Upper lobe of left lung (tissue), 6 donors: ENCODE measurements at places on chromosomes 11 and 22. TPM values are rescaled to one million over a fixed set of nuclear protein-coding genes. Genes with fewer than 3 reads are reported as not detected.
A peak's percentile ranks its signal among the peaks of the same experiment; 100 is the strongest.

SYT7 gene
- total RNA-seq, result 2.1 TPM

GRCh38 chr11:65003282-65003681 lies 6.5 kb upstream of the BATF2 start:
- no peaks in the 10 kb centered on the region for H3K36me3 ChIP-seq
- H3K27me3 ChIP-seq, result no peaks in the 10 kb centered on the region
- no peak overlapping the region for H3K4me3 ChIP-seq
- H3K4me1 ChIP-seq, result no peaks in the 10 kb centered on the region

DNA sequence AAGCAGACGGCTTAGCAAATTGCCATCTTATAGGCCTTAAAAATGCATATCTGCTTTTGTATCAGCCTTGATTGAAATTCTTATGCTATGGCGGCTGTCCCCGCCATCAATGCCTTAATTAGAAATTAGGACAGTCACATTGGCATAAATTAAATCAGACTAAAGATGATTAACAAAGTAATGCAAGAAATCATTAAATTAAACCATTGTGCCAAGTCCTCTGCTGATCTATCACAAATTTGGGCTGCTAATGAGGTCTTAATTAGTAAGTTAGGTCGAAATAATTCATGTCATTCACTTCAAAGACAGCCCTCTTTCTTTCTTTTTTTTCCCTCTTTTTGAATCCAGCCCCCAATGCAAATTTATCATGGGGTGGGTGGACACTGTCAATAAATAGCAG lies 159.3 kb downstream of the MIAT start:
- no peaks in the 10 kb centered on the region for H3K27me3 ChIP-seq
- no peak for DNase-seq
- H3K4me3 ChIP-seq, result no peak overlapping the region
- H3K36me3 ChIP-seq, result no peaks in the 10 kb centered on the region

GRCh38 chr11:130475426-130476053 lies 27.1 kb downstream of the ADAMTS15 start:
- H3K27ac ChIP-seq, result peak overlapping the region; percentile 36
- no peak overlapping the region for H3K4me3 ChIP-seq
- H3K36me3 ChIP-seq, result peaks cover 3% of the 10 kb centered on the region
- H3K27me3 ChIP-seq, result no peaks in the 10 kb centered on the region
- H3K4me1 ChIP-seq, result peaks cover 3% of the 10 kb centered on the region

- H3K27ac ChIP-seq, result peak overlapping the region; percentile 64
- H3K4me3 ChIP-seq, result no peak overlapping the region
- H3K27me3 ChIP-seq, result no peaks in the 10 kb centered on the region
Observed at GRCh38 chr11:12077535-12078280, 32.7 kb upstream of the MICAL2 start.

DNA sequence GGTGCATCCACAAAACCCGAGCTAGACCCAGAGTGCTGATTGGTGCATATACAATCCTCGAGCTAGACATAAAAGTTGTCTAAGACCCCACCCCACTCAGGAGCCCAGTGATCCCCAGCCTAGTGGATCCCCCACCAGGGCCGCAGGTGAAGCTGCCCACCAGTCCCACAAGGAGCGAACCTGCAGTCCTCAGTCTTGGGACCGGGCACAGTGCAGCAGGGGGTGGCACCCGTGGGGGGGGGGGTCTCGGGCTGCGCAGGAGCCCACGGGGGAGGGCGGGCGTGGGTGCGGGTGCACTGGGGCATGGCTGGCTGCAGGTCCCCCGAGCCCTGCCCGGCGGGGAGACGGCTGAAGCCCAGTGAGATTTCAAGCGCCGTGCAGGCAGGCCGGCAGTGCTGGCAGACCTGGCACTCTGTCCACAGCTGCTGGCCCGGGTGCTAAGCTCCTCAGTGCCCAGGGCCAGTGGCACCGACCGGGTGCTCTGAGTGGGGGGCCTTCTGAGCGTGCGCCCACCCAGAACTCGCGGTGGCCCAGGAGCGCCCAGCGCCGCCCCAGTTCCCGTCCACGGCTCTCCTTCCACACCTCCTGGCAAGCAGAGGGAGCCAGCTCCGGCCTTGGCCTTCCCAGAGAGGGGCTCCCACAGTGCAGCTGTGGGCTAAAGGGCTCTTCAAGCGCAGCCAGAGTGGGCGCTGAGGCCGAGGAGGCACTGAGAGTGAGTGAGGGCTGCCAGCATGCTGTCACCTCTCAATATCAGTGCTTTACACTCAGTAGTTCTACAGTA lies 989.1 kb downstream of the FAM181B start:
- no peak overlapping the region for H3K27ac ChIP-seq
- H3K4me1 ChIP-seq, result no peaks in the 10 kb centered on the region
- DNase-seq, result peak; percentile 68
- H3K4me3 ChIP-seq, result no peak overlapping the region
- H3K36me3 ChIP-seq, result no peaks in the 10 kb centered on the region

GRCh38 chr22:45529971-45530575 lies 27.4 kb downstream of the FBLN1 start:
- peak overlapping the region; percentile 51 for H3K27ac ChIP-seq
- no peaks in the 10 kb centered on the region for H3K27me3 ChIP-seq
- H3K4me1 ChIP-seq, result peaks cover 4% of the 10 kb centered on the region
- no peak for DNase-seq
- H3K36me3 ChIP-seq, result no peaks in the 10 kb centered on the region

DNA sequence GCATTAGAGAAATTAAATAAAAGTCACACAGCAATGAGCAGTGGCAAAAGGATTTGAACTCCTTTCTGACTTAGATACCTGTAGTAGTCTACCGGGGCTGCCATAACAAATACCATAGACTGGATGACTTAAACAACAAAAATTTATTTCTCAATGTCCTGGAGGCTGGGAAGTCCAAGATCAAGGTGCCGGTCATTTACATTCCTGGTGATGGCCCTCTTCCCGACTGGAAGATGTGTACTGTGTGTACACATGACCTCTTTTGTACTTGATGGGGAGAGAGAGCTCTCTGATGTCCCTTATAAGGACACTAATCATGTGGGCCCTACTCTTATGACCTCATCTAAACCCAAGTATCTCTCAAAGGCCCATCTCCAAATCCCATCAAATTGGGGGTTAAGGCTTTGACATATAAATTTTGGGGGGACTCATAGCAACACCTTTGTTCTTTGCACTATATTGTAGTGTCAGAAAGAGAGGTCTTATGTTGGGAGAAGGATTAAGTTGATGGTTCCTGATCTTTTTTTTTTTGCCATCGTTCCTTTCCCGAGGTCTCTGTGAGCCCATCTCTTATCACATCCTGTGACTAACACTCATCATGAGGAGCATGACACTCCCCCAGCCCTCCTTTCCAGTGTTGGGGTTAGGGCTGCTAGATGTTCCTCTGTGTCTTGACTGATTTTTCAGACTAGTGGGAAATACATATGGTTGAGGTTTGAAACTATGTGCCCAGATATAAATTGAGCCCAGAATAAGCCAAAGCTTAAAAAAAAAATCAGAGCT lies 104.3 kb downstream of the TRAF6 start:
- no peak overlapping the region for H3K4me3 ChIP-seq
- DNase-seq, result no peak
- H3K36me3 ChIP-seq, result peaks cover 10% of the 10 kb centered on the region

APOBEC3A gene
- 13.6 TPM for total RNA-seq

CLTCL1 gene
- total RNA-seq, result 6.8 TPM
